ENCODE measurements at places on chromosomes 4 and X.

GRCh38 chr4:139773560-139774318, 108.1 kb downstream of the MGST2 start:
- DNase-seq: no peak

DNA sequence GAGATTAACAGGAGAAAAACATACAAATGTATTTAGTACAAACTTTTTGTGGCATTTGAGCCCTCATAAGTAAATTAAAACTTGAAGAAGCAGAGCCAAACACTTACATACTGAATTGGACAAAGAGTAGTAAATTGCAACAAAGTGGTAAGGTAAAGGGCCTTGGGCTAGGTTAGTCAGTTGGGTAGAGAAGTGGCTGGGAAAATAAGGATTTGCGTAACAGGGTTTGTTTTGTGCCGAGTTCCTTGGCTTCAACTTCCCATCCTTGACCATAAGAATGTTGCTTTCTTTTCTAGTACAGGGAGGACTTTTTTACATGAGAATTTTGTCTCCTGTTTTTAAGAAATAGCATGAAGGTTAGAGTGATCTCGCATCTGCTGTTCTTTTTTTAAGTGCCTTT, 33.3 kb upstream of the DSPP start:
- peak; percentile 62 for DNase-seq

DNA sequence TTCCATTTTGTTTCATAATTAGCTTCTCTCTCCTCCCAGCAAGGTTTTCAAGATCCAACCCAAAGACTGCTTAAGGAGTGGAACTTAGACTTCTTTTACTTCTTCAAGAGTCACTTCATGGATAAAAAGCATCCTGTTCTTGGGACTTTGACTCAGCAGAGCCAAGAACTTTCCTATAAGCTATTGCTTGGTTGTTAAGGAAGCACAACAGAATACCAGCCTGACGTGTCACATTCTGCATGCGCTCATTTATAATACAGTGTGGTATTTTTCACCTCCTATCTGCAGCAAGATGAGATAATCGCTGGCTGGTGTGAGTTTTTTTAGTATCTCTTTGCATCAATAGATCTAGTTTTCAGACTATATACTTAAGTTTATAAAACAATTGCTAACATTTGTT, 152.1 kb downstream of the PALLD start:
- DNase-seq: peak; percentile 88

- no peak for DNase-seq
These were observed 405.6 kb downstream of the SPRY1 start for GRCh38 chr4:123802082-123802645.

GRCh38 chr4:123891881-123892280, 495.3 kb downstream of the SPRY1 start:
- no peak for DNase-seq

- DNase-seq: no peak
These were observed 26.9 kb upstream of the CYBB start for GRCh38 chrX:37752936-37753335.

DNA sequence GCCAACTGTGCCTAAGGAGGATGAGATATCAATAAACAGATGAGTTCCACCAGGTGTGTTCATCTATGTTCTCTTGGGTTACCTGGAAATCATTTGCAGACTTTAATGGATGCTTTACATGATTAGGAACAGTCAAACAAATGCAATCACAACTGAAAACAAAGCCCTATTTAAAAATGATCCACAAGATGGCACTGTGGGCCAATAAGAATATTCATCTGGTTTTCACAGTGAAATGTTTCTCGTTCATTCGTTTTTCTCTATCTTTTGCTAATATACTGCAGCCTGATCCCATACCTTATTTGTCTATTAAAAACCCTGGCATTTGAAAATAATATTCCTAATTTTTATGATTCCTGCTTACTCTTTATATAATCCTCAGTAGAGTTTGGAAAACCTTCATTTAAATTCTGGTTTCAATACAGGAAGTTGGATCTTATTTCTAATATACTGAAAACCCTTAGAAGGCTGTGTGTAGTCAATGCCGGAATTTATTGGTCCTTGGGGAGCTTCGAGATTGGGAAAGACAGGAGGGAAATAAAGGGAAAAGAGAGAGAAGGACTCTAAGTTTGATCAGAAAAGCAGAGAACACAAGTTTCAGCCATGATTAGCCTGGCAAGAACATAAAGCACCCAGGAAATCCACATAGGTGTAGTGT, 63.8 kb upstream of the TAPT1 start:
- peak; percentile 39 for DNase-seq

DNA sequence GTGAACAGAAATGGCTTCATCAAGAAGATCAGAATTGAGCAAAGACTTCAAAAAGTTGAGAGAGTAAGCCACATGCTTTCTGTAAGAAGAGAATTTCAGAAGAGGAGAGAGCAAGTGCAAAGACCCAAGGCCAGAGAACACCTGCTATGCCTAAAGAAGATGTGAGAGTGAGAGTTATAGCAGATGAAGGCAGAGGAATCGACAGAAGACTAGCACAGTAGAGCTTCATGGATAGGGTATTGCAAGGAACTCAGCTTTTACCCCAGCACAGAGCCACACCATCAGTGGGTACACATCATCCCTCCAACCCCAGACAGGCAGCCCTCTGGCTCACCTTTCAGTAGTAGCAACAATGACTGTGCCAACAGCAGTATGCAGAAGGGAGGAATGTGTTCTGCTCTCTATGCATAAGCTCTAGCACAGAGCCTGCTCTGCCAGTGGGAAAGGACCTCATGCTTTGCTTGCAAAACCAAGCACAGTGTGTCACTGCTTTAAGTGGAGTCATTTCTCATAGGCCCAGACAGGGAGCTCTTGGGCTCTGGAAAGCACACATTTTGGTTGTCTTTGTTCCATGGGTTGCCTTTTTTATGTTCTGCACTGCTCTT, 318.6 kb downstream of the NAF1 start:
- no peak for DNase-seq
